ENCODE measurements at places on chromosomes 7 and 10. TPM values are rescaled to one million over a fixed set of nuclear protein-coding genes. Genes with fewer than 3 reads are reported as not detected.

- no peak for DNase-seq
Observed at GRCh38 chr7:47328392-47329319, 253.3 kb downstream of the TNS3 start.

DNA sequence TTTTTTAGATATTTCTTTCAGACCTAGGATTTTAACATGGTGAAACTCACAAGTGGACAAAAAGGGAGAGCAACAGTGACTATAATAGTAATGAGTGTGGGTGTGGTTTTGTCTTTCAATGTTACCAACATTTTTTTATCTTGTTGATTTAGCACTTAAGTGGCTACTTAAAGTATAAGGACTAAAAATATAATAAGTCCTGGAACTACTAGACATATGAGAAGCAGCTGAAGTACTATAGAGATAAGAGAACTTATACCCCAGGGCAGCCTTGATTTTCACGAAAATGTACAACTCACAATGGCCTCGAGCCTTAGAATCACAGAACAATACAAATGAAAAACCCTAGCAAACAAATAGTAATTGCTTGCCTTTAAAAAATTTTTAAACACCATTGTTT is 1151.8 kb downstream of the TYW1 start:
- no peak for DNase-seq

GRCh38 chr10:113020838-113021237 is 70.8 kb downstream of the TCF7L2 start:
- DNase-seq, result no peak

- DNase-seq, result no peak
Observed at GRCh38 chr7:158066085-158066484, 521.5 kb downstream of the PTPRN2 start.

Gene PTEN
- total RNA-seq, result under 0.01 TPM
